ENCODE measurements at places on chromosomes 13 and 19.
A peak's percentile ranks its signal among the peaks of the same experiment; 100 is the strongest.

DNA sequence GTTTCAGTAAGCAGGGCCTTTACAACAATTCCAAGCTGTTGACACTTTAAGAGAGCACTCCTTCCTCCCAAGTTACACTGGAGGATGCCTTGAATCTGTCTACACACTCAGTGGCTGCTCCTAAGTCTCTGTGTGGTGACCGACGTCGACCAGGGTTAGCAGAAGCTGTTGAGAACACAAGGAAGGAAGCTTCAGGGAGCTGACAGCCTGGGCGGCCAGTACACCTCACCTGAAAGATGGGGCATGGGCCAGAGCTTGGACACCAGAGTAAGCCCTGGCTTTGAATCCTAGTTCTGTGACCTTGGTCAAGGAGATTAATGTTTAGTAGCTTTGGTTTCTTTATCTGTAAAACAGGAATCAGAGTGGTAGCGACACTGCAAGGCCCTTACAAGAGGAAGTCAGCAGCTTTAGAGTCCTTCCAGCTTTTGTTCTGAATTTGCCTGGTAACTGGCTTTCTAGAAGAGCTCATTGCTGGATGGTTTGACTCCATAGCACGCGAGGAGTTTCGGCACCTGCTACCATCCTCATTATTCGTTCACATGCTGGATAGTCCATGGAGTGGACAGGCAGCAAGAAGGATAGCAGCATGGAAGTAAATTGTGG is 214.2 kb downstream of the FGF9 start:
- DNase-seq = no peak

DNA sequence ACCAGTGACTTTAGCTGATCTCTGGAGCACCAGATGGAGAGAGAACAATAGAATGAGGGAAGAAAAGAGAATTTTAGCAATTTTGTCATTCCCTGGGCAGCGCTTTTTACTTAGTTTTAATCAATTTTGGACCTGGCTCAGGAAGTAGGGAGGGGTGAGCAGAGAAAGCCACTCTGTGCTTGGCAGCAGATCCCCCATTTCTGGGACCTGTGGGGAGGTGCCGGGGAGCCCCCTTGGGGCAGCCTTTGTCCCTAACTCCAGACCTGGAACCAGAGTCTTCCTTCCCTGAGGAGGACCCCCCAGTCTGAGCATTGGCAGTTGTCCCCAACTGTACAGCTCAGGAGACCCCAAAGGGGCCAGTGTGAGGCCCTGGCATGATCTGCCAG is 10.5 kb downstream of the LYL1 start:
- DNase-seq = no peak

GRCh38 chr19:44626048-44626624 is 12.8 kb downstream of the IGSF23 start:
- no peak for DNase-seq

DNA sequence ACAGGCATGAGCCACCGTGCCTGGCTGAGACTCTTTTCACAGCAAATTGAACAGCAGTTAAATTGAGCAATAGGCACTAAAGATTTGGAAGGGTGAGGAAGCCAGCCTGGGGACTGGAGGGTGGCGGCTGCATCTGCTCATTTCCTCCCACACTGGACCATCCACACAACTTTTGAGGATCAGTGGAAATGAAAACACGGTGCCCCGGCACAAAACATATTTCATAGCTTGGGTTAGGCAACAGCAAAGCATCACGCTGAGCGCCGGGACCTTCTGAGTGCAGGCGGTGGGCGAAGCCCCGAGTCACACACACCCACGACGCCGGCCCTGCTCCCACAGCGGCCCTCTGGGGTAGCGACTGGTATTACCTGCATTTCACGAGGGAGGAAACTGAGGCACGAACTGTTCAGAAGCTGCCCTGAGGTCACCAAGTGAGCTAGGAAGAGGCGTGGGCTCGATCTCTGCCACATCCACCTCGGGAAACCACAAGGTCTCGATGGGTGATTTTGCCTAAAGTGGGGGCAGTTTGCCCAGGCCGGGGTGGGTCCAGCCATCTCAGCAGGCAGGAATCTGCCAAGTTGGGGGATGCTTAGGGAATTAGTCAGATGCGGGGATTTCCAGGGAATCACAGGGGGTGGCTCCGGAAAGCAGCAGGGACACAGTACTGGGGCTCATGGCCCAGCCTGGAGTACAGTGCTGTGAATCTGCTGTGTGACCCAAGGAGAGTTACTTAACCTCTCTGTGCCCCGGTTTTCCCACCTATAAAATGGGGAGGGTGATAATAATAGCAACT is 3.5 kb upstream of the SBNO2 start:
- peak; percentile 19 for DNase-seq

GRCh38 chr13:95579303-95579702 is 26.8 kb downstream of the CLDN10 start:
- no peak for DNase-seq

DNA sequence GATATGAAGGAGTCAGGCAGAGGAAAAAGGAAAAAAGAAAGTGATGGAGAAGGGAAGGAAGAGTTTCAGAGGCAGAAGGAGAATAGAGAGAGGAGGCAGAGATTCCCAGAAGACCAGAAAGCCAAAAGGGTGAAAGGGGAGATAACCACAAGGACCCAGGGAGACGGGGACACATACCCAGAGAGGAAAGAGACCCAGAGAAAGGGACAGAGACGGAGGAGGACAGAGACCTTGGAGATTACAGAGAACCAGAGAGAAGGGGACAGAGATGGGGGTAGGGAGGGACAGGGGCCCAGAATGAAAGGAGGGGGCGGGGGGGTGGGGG is 1.4 kb downstream of the PTH2 start:
- DNase-seq = no peak

- DNase-seq = no peak
Observed at GRCh38 chr13:53012707-53013106, 15.9 kb upstream of the OLFM4 start.

DNA sequence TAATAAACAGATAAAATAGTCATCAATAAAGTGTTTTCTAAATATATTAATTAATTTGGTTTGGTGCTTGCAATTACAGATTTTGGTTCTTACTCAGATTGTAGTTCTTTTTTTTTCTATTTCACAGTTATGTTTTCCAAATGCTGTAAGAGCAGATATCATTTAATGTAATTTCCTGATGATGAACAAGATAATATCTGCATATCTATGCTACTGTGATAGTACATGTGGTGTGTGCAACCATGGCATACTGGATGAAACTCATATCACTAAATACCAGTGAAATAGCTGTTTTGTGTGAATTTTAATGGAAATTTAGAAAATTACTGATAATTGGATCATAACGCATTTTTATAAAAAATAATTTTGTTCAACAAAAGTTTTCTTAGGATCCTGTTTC is 88.8 kb upstream of the MAB21L1 start:
- no peak for DNase-seq

- peak; percentile 30 for DNase-seq
Observed at GRCh38 chr19:9786342-9786741, 17.8 kb upstream of the ZNF846 start.

DNA sequence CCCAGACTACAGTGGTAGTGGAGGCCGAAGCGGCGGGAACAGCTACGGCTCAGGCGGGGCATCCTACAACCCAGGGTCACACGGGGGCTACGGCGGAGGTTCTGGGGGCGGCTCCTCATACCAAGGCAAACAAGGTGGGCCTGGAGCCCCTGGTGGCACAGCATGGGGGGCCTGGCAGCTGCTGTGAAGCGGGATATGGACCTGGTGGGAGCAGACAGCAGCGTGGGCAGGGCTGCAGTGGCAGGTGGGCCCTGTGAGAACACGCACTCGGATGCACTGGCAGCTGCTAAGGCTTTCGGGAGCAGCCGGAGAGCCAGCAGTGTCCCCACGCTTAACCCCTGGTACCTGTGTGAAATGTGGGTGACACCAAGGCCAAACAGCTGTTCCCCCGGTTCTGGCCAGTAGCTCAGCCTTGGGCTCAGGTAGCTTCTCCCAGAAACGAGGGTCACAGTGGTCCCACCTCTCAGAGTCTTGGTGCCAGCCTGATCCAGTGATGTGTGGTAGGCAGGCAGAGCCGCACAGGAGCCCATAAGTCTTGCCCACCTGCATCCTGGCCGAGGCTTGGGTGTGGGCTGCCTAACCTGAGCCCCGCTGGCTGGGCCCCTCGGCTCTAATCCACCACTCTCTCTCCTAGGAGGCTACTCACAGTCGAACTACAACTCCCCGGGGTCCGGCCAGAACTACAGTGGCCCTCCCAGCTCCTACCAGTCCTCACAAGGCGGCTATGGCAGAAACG is 12.5 kb upstream of the QTRT1 start:
- DNase-seq = no peak

- DNase-seq = no peak
Observed at GRCh38 chr19:18751571-18751970, 39.5 kb downstream of the COMP start.

GRCh38 chr13:112729408-112729807 is 39.6 kb downstream of the ATP11A start:
- DNase-seq = no peak

GRCh38 chr13:112055036-112055914 is 11.7 kb upstream of the SOX1 start:
- DNase-seq = no peak

- no peak for DNase-seq
Observed at GRCh38 chr19:51462276-51462675, 4.0 kb upstream of the SIGLEC8 start.

- no peak for DNase-seq
Observed at GRCh38 chr13:76523740-76524340, 362.4 kb downstream of the KCTD12 start.

DNA sequence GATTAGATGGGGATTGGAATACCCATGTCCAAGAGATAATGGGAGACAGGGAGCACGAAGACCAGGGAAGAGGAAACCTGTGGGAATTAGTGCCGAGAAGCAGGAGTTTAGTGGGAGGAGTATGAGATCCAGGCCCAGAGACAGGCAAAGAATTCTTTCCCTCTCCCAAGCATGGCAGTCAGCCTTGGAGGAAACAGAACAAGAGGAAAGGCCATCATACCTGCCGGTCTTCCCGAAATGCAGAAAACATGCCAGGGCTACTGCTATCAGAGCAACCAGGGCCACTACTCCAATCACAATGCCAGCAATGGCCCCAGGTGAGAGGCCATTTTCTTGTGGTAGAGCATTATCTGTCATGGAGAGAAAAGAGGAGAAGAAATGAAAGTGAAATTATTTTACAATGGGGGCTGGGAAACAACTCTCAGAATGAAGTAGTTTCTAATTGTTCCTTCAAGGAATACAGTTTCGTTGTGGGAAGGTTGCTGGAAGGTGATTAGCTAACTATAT is 16.1 kb downstream of the CEACAM1 start:
- no peak for DNase-seq

DNA sequence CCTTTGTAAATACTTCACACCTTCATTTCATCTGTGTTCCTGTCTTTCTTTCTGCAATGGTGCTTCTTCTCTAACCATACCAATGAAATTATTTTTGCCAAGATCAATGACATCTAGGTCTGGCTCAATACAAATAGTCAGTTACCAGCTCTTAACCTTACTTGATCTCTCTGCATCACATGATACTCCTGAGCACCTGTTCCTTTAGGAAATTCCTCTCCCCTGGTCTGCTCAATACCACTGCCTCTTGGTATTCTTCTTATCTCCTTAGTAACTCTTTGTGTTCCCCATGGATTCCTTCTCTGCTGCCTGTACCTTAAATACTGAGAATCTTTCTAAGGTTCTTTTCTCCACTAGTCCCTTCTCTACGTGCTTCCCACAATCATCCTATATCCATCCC is 25.9 kb downstream of the SOHLH2 start:
- DNase-seq = no peak

DNA sequence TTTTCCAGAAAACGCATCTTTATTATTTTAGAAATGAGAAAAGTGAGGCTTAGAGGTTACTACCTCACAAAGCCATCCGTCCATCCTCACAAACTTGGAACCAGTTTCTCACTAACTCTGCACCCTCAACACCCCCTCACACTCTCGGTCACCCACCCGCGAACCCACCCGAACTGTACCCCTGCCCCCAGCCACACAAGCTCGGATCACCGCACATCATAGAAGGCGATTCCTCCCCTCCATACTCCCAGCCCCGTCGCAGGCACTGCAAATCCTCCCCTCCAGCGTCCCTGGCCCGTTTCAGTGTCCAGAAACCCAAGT is 238 bp downstream of the ZNF260 start:
- DNase-seq = no peak

DNA sequence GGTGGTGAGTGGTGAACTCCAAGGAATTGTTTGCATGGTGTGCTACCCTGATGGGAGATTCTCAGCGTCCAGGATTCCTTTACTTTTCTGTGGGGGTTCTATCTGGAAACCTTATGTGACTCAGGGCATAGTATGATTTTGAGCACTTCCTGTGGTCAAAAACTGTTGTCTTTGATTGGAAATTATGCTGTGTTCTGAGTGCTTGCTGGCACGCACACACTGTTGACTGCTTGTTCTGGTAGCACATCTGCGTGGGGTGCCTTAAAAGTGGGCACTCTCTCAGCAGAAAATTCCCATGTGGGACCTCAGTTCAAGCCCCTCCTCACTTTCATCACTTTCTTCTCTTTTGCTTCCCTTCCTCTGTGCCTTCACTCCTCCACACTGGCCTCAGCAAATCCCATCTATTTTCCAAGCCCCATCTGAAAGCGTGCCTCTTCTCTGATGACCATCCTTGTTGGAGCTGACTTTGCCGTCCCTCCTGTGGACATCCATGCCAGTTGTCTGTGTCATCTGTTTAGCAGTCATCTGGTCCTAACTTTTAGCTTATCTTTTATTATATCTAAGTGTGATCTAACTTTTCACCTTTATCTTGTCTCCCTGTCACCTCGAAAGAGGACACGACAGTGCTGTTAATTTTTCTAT is 56.4 kb upstream of the NPAS1 start:
- no peak for DNase-seq

GRCh38 chr13:94711561-94712286 is 621 bp downstream of the SOX21 start:
- peak; percentile 40 for DNase-seq

GRCh38 chr13:86870444-86870843 is 800.7 kb upstream of the SLITRK5 start:
- no peak for DNase-seq

GRCh38 chr13:63983366-63983765 is 2567.7 kb upstream of the PCDH20 start:
- DNase-seq = no peak

DNA sequence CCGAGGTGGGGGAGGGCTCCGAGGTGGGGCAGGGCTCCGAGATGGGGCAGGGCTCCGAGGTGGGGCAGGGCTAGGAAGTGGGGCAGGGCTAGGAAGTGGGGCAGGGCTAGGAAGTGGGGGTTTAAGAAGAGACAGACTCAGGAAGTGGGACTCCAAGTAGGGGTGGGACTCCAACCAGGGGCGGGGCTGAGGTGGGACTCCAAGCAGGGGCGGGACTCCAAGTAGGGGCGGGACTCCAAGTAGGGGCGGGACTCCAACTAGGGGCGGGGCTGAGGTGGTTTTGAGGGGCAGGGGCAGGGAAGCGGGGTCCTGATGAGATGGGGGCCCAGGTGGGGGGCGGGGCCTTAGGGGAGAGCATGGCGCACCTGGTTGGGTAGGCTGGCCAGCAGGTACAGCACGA is 13.6 kb downstream of the CFD start:
- DNase-seq = no peak
